OCI-M1 (cell line): ENCODE measurements at places on chromosomes 11 and 22.

- no peak for DNase-seq
These were observed 163.1 kb downstream of the LARGE1 start for GRCh38 chr22:33757041-33757801.

DNA sequence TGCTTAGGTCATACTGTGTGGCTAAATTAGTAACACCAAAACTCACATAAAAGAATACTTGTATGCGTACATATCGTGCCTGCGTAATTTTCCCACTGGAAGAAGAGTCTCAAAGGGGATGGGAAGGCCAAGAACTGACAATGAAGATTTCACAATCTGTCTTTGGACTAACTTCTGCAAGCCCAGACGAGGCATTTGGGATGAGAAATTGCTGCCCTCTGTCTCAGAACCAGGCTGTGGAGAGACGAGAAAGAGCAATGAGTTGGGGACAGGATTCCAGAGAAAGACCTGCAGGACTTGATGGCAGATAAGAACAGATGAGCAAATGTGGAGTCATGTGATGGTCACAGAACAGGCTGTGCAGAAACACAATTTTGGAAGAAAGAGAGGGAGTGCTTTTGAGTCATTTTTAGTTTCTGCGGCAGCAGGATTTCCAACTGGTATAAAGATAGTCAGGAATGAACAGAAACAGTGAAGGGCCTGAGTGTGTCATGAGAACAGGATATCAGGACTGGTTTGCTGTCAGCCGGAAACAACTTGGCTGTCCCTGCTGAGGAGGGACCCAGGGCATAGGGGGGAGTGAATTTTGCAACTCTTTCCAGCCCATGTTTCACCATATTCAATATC is 82.7 kb upstream of the CTSC start:
- peak; percentile 73 for DNase-seq

- no peak for DNase-seq
These were observed 44.8 kb upstream of the ARHGAP20 start for GRCh38 chr11:110757066-110757465.

- no peak for DNase-seq
These were observed 32.3 kb downstream of the AMOTL1 start for GRCh38 chr11:94800414-94800813.

DNA sequence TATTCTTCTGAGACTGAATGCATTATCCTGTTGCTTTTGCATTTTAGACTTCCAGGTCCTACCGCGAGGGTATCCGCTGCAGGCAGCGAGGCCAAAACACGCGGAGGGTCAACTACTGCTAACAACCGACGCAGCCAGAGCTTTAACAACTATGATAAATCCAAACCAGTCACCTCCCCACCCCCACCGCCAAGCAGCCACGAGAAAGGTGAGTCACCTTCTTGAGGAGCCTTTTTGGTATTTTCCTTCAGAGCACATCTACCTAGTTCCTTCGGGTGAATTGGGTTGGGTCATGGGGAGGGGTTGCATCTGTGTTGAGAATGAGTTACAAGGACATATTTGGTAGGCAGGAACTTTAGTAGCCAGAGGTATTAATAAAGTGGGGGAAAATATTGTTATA is 179.8 kb downstream of the NAV2 start:
- no peak for DNase-seq

DNA sequence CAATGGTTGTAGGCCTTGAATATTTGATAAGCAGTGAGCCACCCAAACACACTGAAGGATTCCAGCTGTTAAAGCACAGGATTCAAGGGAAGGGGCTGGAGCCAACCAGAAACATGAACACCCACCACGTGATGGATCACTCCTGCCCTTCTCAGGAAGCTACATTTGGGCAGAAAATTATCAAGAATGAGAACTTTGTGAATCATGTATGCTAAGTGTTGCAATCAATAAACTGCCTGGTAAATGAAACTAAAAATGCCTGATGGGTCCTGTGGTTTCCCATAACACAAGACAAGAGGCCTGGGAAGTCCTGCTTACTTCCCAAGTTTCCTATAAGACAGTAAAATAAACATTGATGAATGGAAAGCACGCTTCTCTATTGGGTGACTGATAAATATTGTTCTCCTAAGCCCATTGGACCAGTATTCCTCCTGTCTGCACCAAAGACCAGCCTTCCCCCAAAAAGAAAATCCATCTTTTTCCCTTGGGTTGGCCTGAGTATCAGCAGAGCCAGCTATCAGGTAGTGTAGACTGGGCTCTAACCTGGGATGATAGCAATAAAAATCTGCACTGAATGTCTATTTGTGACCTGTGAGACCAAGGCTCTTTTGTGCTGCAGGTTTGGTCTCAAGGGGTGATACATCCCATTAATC is 98.4 kb downstream of the CCDC83 start:
- peak; percentile 84 for DNase-seq

GRCh38 chr11:81005595-81005994 is 1564.8 kb upstream of the TENM4 start:
- peak; percentile 64 for DNase-seq

- DNase-seq: no peak
These were observed 92.5 kb upstream of the CD82 start for GRCh38 chr11:44472916-44473315.

- no peak for DNase-seq
These were observed 29.7 kb upstream of the VPREB1 start for GRCh38 chr22:22214819-22215329.
